ENCODE measurements at places on chromosomes 7 and 10.

DNA sequence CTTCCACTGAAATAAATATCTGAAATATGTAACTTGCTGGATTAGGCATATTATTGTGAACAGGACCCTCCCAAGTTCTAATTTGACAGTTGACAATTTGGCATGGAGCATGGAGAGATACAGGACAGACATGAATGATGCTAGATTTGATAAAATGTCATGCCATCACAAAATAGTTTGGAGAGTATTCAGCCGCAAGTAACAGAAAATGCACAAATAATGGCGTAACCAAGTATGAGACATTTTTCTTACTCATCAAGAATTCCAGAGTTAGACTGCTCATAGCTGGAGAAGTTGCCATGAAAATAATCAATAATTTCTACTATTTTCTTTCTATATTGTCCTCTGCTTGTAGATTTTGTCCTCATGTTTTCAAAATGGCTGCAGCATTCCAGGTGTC, 45.5 kb upstream of the GPAM start:
- DNase-seq, result no peak

- peak; percentile 58 for DNase-seq
These were observed 68.1 kb upstream of the CDK6 start for GRCh38 chr7:92904244-92905131.

- DNase-seq, result no peak
These were observed 74.8 kb upstream of the GPR37 start for GRCh38 chr7:124840435-124840834.

DNA sequence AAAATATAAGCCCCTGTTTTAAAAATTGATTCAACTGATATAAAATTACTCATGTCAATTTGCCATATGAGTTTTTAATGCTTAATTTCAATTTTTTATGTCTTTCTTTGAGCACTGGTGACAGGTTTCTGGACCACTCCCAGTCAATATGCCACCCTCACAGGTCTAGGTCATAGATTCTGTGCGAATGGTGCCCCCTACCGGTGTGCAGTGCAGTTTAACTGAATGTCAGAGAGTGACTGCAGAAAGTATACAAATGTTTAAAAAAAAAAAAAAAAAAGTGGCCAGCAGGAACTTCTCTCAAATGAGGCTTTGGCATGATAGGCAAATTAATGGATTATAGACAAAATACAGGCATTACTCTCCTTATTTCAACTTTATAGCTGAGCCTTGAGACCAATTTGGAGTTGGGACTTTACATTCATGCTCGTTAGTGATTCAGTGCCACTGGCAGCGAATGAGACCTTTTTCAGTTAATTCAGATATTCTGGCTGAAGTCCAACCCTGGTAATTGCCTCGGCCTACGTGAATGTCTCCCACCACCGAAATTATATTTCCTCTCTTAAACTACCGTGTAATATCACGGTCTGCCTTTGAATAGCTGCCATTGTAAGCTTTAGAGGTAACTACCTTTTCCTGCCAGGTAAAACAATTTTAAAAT, 427.6 kb downstream of the PHTF2 start:
- DNase-seq, result no peak

GRCh38 chr7:76369018-76369417, 10.2 kb upstream of the YWHAG start:
- no peak for DNase-seq

GRCh38 chr7:23965296-23965695, 255.3 kb downstream of the STK31 start:
- no peak for DNase-seq

DNA sequence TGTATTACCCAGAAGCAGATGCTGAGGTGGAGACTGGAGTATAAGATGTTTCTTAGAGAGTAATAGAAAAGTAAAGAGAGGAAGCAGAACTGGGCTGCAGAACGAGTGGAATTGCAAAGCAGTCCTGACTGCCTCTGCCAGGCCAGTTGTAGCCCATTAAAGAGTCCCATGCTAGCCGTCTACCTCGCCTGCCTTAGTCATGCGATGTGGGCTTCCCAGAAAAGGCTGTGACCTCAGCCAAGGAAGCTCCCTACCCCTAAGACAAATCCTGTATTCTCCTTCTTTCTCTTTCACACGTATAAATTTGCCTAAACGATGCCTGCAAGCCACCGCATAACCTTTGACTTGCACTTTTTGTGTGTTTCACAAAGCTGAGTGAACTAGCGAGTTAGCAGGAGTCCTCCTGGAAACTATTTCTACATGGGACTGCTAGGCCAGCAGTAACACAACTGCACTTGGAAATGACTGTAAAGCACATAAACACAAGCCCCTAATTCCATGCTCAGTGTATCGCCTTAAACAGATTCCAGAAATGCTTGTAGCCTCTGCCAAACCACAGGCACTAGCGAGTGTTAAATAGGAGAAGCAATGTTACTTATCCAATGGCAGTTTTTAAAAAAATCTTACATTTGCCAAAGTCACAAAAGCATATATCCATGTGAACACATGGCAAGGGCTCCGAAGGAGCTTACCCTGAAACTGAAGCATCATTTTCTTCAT, 47.4 kb upstream of the GNAI1 start:
- DNase-seq, result no peak

GRCh38 chr7:91543646-91544045, 279.4 kb downstream of the FZD1 start:
- no peak for DNase-seq

DNA sequence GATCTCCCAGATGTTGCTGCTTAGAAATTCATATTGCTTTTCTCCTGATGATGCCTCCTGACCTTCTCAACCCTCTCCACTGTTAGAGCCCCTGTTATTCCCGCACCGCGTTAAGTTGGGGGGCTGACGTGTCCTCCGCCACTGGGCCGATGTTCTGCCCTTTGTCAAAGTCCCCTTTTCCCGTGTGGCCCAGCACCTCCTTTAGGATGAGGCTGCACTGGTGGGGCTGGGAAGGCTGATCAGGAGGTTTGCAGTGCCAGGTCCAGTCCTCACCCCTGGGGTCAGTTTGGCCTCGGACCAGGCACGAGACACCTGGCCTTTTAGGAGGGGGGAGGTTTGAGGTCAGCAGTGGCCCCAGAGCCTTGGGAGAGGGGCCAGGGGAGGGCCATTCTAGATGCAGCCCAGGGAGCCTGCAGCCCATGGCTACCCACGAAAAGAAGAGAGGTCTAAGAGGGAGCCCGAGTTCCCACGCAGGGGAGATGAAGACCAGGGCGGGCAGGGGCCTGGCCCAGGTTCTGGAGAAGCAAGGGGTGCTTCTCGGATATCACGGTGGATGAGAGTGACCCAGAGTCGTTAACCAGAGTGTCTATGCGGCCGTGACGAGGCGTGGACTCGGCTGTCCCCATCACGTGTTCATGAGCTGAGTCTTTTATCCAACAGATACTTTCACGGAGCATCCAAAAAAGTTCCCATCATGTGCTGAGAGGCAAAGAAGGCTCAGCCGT, 150.4 kb downstream of the DNAJB6 start:
- DNase-seq, result no peak

DNA sequence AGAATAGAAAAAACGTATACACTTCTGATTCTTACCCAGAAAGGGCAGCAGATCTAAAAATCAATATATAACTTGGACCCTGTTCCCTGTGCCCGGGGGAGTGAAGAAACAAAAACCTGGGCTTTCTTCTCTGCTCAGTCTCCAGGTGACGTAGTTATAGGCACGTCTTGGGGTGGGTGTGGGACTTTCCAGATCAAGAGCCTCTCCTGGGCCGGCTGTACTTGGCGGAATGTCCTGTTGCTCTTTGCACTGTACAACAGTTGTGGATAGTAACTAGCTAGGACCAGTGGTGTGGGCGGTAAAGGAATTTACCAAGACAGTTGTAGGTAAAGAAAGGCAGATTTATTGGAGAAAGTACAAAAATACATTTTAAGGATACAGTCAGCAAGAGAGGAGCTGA, 40.4 kb upstream of the STEAP4 start:
- DNase-seq, result no peak

DNA sequence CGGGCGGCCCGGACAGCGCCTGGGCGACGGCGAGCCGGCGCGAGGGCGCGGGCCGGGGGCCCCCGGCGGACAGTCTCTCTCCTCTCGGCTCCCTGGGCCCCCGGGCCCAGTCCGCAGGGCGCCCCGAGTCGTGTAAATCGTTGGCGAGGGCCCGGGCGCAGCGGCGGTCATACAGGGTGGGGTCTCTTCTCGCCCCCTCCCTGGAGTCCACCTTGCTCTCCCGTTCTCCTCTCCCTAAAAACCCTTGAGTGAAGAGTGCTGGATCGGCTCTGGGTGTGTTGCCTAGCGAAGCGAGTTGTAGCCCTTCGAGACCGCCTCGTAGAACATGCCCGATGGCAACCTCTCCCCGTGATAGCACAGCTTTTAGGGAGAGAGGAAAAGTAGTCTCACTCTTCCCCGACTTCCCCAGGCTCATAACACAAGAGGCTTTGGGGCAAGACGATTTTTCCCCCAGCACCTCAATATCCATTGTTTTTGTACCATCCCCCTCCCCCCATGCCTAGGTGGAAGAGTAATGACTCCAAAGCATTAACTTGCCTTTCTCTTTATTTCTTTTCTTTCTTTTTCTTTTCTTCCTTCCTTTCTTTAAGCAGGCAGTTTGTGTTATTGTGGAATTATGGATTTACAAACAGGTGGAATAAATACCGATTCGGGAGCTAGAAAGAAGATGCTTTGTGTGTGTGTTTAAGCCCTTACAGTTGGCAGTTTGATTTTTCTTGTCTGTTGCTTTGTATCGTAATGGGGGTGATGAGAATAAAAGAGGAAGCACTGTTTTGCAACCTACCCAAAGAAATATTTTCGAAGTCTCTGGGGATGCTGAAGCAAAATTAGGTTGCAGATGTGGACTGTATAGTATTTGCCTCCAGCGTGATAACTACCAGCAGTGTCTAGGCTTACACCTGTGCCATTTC, 822 bp downstream of the SHOC2 start:
- DNase-seq, result peak; percentile 25

DNA sequence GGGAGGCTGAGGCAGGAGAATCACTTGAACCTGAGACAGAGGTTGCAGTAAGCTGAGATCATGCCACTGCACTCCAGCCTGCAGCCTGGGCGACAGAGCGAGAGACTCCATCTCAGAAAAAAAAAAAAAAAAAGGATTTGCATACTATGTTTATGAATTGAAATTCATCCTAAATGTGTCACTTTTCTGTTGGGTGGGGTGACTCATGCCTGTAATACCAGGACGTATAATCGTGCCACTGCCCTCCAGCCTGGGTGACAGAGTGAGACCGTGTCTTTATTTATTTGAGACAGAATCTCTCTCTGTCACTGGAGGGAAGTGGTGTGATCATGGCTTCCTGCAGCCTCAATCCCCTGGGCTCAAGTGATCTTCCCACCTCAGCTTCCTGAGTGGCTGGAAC, 5.8 kb downstream of the ZNF212 start:
- no peak for DNase-seq

DNA sequence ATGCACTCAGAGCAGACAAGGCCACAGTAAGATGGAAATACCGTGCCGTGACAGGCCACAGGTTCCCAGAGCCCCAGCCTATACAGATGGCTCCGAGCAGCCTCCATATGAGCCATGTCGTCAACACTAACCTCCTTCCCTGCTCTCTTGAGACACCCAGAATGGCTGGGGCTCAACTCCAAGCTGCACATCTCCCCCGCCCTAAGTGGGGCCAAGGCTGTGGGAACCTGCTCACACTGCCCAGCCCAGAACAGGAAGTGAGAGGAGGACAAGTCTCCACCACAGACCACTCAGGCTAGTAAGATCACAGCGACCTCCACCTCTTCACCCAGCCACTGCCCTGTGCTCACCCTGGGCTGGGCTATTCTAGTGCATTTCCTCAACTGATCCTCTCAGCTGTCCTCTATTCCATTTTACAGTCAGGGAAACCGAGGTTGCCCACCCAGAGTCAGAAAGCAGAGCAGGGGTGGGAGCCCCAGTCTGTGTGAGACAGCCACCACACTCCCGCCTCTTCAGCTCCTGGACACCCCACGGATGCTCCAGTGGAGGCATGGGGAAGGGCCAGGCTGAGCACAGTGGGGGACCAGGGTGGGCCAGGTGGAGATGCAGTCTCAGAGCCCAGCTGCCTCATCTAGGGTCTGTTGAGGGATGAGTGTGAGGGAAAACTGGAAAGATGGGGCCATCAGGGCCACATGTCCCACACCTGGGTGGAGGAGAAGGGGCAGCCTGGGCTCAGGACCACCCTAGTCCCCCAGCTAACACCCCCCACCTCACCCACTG, 11.6 kb downstream of the GRID1 start:
- no peak for DNase-seq

DNA sequence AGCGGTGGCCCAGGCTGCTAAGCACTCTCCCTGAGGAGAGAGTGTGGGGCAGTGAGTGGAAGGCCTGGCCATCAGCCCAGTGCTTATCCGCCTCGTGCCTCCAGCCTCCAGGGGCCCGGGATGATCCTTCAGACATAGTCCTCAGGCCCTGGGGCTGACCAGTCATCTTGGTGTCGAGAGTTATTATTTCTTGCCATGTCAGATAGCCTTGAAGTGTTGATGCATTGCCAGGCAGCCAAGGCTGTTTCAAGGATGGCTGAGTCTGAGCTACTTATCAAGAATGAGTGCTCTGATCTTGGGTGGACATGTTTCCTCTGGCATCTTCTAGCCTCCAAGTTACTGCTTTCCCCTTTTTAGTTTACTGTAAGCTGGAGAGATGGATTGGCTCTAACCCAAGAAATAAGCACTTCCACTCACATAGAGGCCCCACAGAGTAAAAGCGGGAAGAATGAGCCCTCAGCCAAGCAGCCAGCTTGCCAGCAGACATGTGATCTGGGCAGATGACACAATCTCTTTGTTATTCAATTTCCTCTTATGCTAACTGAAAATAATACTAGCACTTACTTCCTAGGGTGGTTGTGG, 136.5 kb upstream of the NAMPT start:
- peak; percentile 62 for DNase-seq

GRCh38 chr7:156566812-156567549, 73.6 kb upstream of the RNF32 start:
- DNase-seq, result no peak

- no peak for DNase-seq
These were observed 110.1 kb downstream of the CYTH3 start for GRCh38 chr7:6162331-6162620.

- DNase-seq, result no peak
These were observed 51.0 kb downstream of the PRLHR start for GRCh38 chr10:118544401-118544948.

DNA sequence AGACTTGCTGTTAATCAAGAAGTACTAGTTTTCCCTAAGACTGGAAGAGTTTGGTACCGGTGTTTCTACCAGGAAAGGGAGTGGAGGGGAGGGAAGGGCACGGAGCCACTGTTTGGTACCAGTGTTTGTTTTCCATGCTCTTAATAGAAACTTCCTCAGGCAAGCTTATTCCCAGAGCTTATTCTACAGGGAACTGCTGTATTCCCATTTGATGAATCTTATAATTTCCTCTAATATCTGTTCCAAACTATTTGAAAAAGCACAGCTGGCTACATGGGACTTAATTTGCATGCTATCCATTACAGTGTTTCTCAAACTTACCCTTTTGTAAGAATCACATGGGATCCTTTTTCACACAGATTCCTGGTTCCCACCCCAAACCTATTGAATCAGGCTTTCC, 23.7 kb downstream of the SLC26A4 start:
- no peak for DNase-seq

GRCh38 chr7:67854221-67855178, 857.9 kb downstream of the TYW1 start:
- no peak for DNase-seq

GRCh38 chr7:11540271-11540761, 291.7 kb downstream of the THSD7A start:
- no peak for DNase-seq

- no peak for DNase-seq
These were observed 267.4 kb downstream of the PARD3 start for GRCh38 chr10:34547695-34548094.
